ENCODE measurements at places on chromosomes 12 and 14. TPM values are rescaled to one million over a fixed set of nuclear protein-coding genes. Genes with fewer than 3 reads are reported as not detected.

Gene MYH6
- not detected for polyA plus RNA-seq

Gene PTCSC3
- not detected for polyA plus RNA-seq

Gene MUCL1
- not detected for polyA plus RNA-seq

Gene RGS6
- polyA plus RNA-seq: 11.3 TPM

Gene GAPDH
- polyA plus RNA-seq: 9,069 TPM

Gene TMEM260
- polyA plus RNA-seq: 9.6 TPM

Gene RNASE7
- polyA plus RNA-seq: not detected

Gene HOXC5
- not detected for polyA plus RNA-seq

Gene STYK1
- 0.95 TPM for polyA plus RNA-seq

Gene SYCP3
- 0.51 TPM for polyA plus RNA-seq

Gene PRICKLE1
- 0.47 TPM for polyA plus RNA-seq

Gene LRRC10
- not detected for polyA plus RNA-seq

Gene ASB8
- polyA plus RNA-seq: 30.2 TPM

Gene TMEM132C
- not detected for polyA plus RNA-seq

Gene CLEC4C
- polyA plus RNA-seq: 1.5 TPM

Gene KRT78
- not detected for polyA plus RNA-seq

Gene PRH1
- polyA plus RNA-seq: 13.9 TPM

Gene OTX2
- not detected for polyA plus RNA-seq

Gene CPNE6
- 0.20 TPM for polyA plus RNA-seq

Gene CCDC197
- polyA plus RNA-seq: not detected

Gene GNPNAT1
- polyA plus RNA-seq: 53.8 TPM

Gene ZNF10
- polyA plus RNA-seq: 1.7 TPM

Gene SERPINA12
- not detected for polyA plus RNA-seq

Gene SLCO1A2
- polyA plus RNA-seq: not detected

Gene KRT72
- not detected for polyA plus RNA-seq

Gene TEX22
- polyA plus RNA-seq: 1.1 TPM

Gene DBX2
- not detected for polyA plus RNA-seq

Gene RNF31
- 72.7 TPM for polyA plus RNA-seq

Gene NKX2-1
- not detected for polyA plus RNA-seq

Gene FAR2
- 0.62 TPM for polyA plus RNA-seq

Gene MAP1LC3B2
- 3.7 TPM for polyA plus RNA-seq

Gene FGF23
- polyA plus RNA-seq: not detected

Measured in GM12878 (cell line).